ENCODE measurements at places on chromosomes 7 and 10.

DNA sequence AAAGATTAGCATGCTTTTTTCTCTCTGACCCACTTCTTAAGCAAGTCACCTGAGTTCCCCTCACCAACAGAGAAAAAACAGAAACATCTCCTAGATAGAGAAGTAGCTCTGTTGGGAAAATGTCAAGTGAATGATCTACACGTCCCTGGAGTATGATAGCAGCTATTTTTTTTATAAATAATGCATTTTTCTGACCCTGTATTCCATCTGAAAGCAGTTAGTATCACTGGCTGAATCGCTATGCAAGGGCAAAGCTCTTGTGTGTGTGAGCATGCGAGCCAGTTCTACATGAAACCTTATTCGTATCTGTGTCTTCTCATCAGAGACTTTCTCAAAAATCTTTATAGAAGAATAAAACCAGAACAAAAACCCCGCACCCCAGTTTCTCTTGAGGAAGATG, 8.2 kb downstream of the ANKMY2 start:
- no peak for DNase-seq

DNA sequence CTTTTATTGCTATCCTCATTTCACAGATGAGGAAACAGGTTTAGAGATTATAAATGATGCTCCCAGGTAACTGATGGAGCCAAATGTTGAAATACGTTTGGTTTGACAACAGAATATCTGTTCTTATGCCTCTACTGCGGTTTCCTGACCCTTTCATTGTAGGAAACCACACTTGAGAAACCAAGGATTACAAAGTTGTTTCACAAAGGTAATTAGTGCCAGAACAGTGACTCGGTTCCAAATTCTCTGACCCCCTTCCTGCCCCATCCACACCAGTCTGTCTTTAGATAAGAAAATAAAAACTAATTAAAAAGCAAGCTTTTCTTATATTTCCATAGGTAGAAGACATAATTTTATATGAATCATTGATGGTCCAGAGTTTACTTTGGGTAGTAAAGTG, 393.7 kb upstream of the MBL2 start:
- DNase-seq = no peak

GRCh38 chr10:86747796-86748581, 8.4 kb upstream of the BMPR1A start:
- no peak for DNase-seq

DNA sequence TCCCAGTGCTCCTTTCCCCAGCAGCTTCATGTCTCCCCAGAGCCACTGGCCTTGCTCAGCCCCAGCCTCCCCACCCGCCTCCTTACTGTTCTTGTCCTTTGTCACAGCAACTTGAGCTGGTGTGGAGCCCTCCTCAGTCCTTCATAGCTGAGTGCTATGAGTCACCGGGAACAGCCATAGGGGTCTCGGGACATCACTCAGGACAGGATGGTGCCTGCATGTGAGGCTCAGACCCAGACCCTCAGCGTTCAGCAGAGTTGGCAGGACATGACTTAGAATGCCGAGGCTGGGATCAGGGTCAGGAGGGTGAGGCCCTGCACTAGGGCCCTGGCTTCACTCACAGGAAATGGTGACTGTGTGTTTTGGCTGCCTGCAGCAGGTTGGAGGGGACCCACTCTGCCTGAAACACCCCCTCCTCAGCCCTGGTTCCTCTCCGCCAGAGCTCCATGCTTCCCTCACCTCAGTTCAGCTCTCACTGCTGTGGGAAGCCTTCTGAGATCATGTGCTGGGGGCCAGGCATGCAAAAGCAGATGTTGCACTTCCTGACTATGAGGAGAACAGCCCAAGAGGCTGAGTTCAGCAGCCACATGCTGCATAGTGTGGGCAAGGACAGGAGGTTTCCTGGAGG, 40.7 kb upstream of the GJD4 start:
- no peak for DNase-seq

- DNase-seq = no peak
Observed at GRCh38 chr7:19567011-19567410, 141.8 kb downstream of the POLR1F start.

DNA sequence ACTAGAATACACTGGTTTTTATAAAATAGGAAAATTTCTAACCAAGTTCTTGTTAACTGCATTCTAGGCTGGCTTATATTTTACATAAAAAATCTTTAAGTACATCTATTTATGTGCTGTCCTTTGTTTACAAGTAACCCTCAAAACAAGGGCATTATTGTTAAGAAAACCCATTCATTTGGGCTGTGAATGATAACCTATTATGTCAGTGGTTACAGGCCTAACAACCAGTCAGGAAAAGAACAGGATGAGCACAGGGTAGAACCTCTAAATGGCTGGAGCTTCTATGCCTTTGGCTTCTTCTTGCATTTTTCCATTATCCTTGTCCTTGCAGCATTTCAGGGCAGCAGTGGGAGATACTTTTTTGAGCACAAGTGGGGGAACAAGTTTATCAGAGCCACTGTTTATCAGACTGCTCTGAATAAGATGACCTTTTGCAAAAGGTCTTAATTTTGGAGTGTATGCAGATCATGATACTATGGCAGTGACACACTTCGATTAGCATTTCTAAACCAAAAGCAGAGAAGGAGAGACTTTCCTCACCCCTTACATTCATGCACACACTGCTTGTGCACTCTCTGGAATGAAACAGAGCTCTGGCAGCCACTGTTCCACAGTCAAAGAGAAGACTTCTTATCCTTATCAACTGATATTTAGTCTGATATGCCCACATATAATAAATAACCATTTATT, 10.9 kb downstream of the GPR37 start:
- no peak for DNase-seq

- DNase-seq = no peak
Observed at GRCh38 chr10:89846281-89846630, 144.9 kb downstream of the KIF20B start.

- DNase-seq = no peak
Observed at GRCh38 chr10:77801474-77802161, 124.9 kb downstream of the DLG5 start.

- DNase-seq = no peak
Observed at GRCh38 chr10:14383266-14383665, 52.5 kb upstream of the FRMD4A start.

- DNase-seq = no peak
Observed at GRCh38 chr7:156609010-156609877, 31.3 kb upstream of the RNF32 start.

GRCh38 chr10:86004337-86004736, 362.3 kb downstream of the GRID1 start:
- peak; percentile 2 for DNase-seq

- DNase-seq = no peak
Observed at GRCh38 chr7:139068544-139069399, 32.9 kb upstream of the ZC3HAV1L start.

- no peak for DNase-seq
Observed at GRCh38 chr10:31401287-31401686, 82.3 kb downstream of the ZEB1 start.

GRCh38 chr10:97849687-97850402, at the start of gene GOLGA7B:
Gene GOLGA7B, plus strand, starts transcription at chr10:97849843. Its CDS starts 461 bp downstream, at chr10:97850304.
- no peak for DNase-seq

DNA sequence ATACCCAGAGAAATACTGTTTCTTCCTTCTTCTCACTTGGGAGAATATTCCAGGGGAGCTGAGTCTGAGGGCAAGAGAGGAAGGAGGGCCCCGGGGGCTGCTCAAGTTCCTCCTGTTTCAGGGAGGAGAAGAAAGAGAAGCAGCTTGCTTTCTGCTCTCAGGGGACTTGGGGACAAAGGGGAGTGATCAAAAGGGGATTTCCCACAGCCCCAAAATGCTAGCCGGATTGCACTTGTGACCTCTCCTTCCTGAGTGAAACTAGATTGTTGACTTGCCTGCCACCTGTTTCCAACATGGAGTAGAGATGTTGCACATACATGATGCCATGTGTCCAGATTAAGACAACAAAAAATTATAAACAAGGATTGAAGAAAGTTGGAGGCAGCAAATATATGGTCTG, 28.7 kb upstream of the PDCD4 start:
- DNase-seq = peak; percentile 56

DNA sequence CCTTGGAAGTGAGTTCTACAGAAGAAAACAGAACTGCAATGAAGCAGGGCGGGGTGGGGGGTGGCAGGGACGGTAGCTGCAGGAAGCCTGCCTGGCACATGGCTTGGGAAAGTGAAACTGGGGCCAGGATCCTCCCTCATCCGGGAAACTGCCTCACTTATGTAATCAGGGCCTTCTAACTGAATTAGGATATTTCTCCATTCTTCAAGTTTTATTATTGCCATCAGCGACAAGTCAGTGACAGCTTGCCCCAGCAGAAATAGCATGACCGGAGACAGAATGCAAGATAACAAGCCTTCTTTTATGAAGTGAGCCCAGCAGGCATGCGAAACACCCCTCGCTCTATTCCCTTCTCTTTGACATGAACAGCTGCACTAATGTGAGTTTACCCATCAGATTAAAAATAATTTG, 77.5 kb upstream of the CACUL1 start:
- peak; percentile 38 for DNase-seq

- DNase-seq = no peak
Observed at GRCh38 chr10:28954211-28954610, 276.9 kb downstream of the BAMBI start.

GRCh38 chr10:24012249-24012803, 196.6 kb upstream of the KIAA1217 start:
- no peak for DNase-seq

GRCh38 chr7:129047761-129048160, 7.2 kb downstream of the TNPO3 start:
- DNase-seq = no peak

GRCh38 chr7:106346678-106347217, 62.0 kb upstream of the NAMPT start:
- no peak for DNase-seq

GRCh38 chr10:42976351-42977031, 100.4 kb upstream of the RET start:
- DNase-seq = no peak

DNA sequence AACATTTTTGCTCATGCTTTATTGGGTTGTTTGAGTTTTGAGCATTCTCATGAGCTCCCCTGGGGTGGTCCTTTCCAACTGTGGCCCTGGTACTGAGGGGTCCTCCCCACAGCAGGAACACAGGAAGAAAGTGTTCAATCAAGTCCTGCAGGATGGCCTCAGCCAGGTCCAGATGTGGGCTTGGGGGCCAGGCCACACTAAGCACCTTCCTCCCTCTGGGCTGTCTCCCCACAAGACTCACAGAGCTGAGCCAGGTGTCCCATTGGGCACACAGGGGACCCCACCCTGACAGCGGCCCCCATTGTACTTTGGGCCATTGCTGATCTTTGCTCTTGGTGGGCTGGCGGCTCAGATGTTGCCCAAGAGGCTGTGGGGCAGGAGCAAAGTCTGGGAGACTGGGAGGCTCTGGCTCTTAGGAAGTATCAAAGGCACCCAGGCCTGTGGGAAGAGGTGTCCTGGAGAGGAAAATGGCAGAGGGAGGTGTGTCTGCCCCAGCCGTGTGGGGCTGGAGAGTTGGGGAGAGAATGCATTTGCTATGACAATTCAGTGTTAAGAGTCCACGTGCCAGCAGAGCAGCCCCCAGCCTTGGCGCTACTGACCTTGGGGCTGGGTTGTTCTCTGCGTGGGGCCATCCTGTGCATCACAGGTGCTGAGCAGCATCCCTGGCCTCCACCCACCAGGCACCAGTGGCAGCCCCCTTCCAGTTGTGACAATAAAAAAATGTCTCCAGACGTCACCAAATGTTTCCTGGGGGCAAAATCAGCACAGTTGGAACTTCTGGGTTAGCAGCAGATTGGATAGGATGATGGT, 17.8 kb downstream of the SCART1 start:
- DNase-seq = no peak

DNA sequence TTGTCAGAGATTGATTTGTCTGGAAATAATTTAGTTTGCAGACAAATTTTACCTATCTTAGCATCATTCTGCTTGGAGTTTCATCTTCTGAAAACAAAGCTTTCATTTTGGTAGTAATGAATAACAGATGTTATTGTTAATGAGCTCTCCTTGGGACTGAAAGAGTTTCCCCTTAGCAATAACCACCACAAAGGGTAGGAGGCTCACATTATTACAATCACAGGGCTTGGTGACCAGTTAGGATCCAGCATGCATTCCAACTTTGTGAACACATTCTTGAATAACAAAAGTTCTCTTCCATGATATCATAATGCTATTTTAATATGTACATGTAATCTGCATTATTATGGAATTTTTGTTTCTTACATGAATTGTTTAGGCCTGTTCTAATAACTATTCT, 148.8 kb upstream of the VWC2 start:
- no peak for DNase-seq

- no peak for DNase-seq
Observed at GRCh38 chr7:28708033-28708951, 249.8 kb downstream of the TRIL start.

DNA sequence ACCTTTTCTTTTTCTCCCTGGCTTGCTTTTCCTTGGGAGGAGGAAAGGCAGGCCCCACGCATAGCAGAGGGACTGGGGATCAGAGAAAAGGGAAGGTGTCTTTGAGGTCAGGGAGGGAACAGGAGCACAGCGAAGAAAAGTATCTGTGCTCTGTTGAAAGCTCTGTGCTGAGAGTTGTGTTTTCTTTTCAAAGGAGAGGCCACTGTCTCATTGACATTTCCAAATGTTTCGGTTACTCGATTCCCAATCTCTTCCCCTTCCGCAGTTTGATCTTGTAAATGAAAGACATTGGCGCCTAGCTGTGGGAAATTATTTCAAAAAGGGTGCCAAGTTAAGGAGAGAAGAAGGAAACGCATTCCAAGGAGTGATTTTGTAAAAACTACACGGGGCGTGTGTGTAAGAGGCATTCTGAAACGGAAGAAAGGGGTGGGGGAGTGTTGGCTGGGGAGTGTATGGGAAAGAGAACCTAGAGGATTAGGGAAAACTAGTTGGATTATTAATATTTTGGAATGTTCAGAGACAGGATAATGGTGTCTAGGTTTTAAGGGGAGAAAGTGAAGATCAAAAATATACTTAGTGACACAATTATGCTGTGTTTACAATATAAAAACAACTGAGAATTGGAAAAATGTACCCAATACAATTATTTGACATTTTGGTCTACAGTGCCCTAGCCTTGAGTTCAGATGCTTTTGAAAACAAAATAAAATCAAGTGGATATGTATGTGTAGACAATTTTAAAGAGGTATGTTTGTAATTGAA, 708 bp downstream of the KLHDC10 start:
- no peak for DNase-seq

GRCh38 chr7:37592366-37592765, 91.2 kb upstream of the GPR141 start:
- no peak for DNase-seq

DNA sequence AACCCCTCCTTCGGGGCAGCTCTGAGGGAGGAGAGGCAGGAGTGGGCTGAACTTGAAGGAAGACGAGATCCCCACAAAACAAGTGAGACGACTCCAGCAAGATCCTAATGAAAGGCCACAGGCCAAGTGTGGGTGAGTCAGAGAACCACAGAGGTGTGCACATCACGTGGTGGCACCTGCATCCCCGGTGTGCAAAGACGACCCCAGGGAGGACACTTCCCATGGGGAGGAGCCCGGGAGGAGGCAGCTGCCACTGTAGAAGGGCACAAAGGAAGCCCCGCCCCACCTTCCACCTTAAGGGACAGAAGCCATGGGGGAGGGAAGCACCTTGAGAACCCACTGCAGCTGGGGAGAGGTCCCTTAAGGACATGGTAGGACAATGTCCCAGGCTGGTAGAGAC, 45.7 kb downstream of the ESYT2 start:
- DNase-seq = no peak

All from NCI-H1694 treated with DMSO at 0.1 percent for 48 hours (cell line).